ENCODE measurements at places on chromosomes 1 and 21. TPM values are rescaled to one million over a fixed set of nuclear protein-coding genes. Genes with fewer than 3 reads are reported as not detected.

Gene PLA2G2D
- not detected for total RNA-seq

Gene CASQ1
- not detected for total RNA-seq

Gene GREM2
- 0.28 TPM for total RNA-seq

Gene NPPB
- not detected for total RNA-seq

Gene SNX7
- not detected for total RNA-seq

Gene CD53
- 176 TPM for total RNA-seq

Gene CYYR1
- total RNA-seq: not detected

Gene FGR
- 3.0 TPM for total RNA-seq

Gene ZBTB18
- 57.2 TPM for total RNA-seq

Gene ESRRG
- not detected for total RNA-seq

Gene LHX8
- total RNA-seq: not detected

Gene ZNF648
- not detected for total RNA-seq

Gene ANKRD34A
- total RNA-seq: 0.47 TPM

Gene TRIM67
- not detected for total RNA-seq

Gene EPHB2
- total RNA-seq: 0.08 TPM

Gene S100A16
- not detected for total RNA-seq

Gene CR1L
- total RNA-seq: not detected

Gene ADGRB2
- 0.71 TPM for total RNA-seq

Measured in CD4-positive, alpha-beta T cell (primary cell).